IMR-90 (cell line): ENCODE measurements at places on chromosomes 3 and 15. TPM values are rescaled to one million over a fixed set of nuclear protein-coding genes. Genes with fewer than 3 reads are reported as not detected.

The MNS1 gene
- 0.62 and 0.84 TPM in 2 replicates for polyA plus RNA-seq

The MEIS2 gene
- polyA plus RNA-seq: 59.9 and 70.1 TPM in 2 replicates

The SHC4 gene
- polyA plus RNA-seq: 0.91 and 0.95 TPM in 2 replicates

The ADAMTS17 gene
- 0.03 and 0.09 TPM in 2 replicates for polyA plus RNA-seq

The PSMA4 gene
- polyA plus RNA-seq: 209 and 239 TPM in 2 replicates
